ENCODE measurements at places on chromosomes 3 and 15.

GRCh38 chr3:53547327-53547726 is 52.9 kb downstream of the CACNA1D start:
- no peak for DNase-seq

DNA sequence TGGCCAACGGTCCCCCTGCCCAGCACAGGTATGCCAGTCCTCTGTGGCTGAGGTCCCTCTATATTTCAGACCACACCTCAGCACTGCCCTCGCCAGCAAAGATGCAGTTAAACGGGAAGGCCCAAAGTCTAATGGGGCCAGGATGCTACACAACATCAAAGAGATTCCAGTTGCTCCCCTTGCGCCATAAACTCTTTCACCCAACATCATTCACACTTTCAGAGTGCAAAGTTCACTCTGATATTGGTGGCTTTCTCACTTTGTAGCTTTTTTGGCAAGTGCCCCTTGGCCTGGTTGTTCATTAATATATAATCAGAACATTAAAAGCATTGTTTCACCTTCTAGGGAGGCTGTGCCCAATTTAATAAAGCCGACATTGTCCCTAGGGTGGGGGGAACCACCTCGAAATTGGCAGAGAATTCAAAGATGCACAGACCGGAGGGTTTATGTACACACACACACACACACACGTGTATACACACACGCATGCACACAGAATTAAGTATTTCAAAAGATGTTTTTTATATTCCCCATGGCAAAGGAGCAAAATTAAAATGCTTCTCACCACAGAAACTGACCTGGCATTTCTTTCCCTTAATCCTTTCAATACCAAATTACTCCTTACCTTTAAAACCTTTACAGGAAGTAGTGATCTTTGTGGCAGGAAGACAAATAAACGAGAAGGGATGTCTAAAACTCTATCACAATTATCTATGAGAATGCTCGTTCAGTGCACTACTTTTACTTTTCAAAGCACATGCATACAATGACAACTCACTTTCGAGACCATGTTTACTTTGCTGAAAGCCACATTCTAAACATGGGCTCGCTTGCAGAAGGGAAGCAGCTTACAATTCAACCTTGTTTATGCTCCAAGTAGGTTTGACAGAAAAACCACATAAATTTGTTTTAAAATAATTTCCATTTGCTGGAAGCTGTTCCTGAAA is 19.5 kb downstream of the LRIG1 start:
- no peak for DNase-seq

- DNase-seq = no peak
These were observed 107.8 kb downstream of the MYRIP start for GRCh38 chr3:39917065-39917773.

GRCh38 chr3:134085034-134085775 is 55.5 kb upstream of the SLCO2A1 start:
- DNase-seq = no peak

Data from activated CD4-positive, alpha-beta T cell treated with anti-CD3 and anti-CD28 coated beads for 1 hour (primary cell).